ENCODE measurements at places on chromosomes 13 and 19. TPM values are rescaled to one million over a fixed set of nuclear protein-coding genes. Genes with fewer than 3 reads are reported as not detected.

DNA sequence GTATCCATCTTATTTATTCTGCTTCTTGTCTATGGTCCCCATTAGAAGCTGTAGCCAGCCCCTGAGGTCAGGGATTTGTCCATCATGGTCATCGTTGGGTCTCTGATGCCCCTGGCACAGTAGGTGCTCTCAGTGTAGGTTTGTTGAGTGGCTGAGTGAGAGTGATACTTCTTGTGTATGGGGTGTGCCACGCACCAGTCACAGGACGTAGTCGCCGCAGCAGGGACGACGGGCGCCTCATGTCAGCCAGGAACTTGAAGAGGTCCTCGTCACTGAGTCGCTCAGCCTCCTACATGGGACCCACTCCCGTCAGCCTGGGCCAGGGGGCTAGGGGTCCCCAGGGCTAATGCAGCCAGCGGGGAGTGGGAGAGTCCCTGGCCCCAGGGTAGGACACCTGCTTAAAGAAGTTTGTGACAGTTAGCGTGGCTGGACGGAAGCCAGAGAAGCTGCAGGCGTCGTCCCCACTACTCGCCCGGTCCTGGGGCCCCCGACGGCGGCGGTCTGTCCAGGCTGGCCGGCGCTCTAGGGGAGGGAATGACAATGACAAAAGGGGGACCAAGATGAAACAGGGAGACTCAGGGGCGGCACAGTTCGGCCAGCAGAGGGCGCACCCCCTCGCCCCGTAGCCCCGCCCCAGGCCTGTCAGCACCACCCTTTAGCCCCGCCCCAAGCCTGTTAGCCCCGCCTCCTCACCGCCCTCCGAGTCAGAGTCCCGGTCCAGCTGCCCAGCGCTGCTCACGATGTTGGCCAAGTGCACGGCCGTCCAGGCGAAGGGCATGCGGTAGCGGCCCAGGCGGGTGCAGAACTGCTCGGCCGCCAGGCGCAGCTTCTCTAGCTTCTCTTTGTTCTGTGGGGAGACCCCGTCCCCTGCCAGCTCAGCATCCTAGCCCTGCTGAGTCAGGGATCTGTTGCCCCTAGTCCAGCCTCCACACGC lies 3.7 kb downstream of the ANGPTL8 start:
- peak; percentile 98 for DNase-seq
- H3K27ac ChIP-seq = peak overlapping the region; percentile 8
- no peak overlapping the region for H3K4me3 ChIP-seq
- H3K36me3 ChIP-seq = peaks cover 7% of the 10 kb centered on the region

DNA sequence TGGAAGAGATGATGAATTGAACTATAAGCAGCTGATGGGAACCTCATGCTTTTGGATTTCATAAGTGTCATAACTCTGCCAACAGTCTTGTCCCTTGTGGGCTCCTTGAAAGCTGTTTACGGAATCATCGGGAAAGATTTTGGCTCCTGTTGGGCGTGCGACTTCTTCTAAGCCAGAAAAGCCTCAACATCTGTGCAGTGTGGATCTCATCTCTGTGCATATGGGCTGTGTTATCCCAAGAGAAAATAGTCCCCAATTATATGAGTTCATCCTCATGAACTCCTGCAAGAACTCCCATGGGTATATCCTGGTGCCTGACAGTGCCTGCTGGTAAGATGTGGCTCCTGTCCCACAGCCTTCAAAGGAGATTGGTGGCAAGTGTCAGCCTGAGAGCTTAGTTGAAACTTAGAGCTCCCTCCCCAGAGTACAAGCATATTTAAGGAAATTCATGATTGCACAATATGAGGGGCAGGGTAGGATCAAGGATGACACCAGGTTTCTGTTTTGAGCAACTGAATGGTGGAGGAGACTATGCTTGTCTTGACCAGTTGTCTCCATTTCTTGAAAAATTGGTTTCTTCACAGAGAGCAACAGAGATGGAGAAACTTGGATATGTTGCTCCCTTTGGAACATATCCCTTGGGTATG lies 243.5 kb downstream of the ITGBL1 start:
- no peaks in the 10 kb centered on the region for H3K36me3 ChIP-seq
- H3K27me3 ChIP-seq = no peaks in the 10 kb centered on the region
- H3K27ac ChIP-seq = no peak overlapping the region
- H3K4me3 ChIP-seq = no peak overlapping the region
- DNase-seq = no peak
- H3K4me1 ChIP-seq = no peaks in the 10 kb centered on the region

DNA sequence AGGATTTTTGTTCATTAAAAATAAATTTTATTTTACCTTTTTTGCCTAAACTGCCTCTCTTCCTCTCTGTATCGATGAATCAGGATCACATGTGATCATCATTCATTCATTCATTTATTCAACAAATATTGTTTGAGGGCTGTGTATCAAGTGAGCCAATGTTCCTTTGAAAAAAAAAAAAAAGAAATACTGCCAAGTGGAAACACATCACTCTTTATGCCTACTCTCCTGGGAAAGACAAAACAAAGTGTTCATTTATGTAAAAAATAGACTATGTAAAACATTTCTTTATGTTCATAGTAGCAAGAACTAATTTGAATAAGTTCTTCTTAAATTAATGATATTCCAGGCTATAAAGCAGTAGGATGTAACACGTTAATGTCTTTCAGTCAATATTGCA lies 233.1 kb downstream of the POSTN start:
- no peaks in the 10 kb centered on the region for H3K36me3 ChIP-seq
- H3K4me3 ChIP-seq = no peak overlapping the region
- no peaks in the 10 kb centered on the region for H3K27me3 ChIP-seq
- H3K27ac ChIP-seq = no peak overlapping the region

DNA sequence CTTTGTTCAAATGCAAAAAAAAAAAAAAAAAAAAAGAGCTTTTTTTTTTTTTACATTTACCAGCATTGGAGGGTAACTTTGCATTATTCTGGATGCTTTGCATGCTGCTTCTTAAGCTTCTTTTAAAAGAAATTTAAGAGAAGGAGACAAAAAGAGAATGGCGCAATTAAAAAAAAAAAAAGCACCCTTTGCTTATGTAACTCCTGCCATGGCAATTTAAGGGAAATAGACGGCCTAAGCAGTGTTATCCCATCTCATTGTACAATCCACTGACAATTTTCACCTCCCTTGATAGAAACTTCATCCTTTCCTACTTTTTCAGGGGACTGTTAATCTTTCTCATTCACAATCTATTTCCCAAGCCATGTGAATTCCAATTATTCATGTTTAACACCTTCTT lies 129.8 kb downstream of the KCTD12 start:
- H3K27ac ChIP-seq = no peak overlapping the region
- H3K4me1 ChIP-seq = no peaks in the 10 kb centered on the region
- DNase-seq = no peak
- H3K27me3 ChIP-seq = no peaks in the 10 kb centered on the region

DNA sequence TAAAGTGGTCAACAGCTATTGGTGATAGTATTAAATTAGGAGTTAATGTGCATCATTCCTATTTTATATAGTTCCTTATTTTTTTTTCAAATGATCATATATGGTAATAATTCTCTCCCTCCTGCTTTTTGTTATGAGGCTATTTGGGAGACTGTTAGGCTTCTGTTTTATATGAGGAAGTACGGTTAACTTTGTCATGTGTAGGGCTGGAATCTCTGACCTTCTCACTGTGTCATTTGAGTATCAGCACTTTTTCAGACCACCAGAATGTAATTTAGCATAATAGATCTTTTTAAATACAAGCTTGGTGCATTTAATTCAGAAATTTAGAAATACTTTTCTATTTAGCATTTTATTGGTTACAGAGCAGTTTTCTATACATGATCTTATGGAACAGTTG lies 7.7 kb downstream of the DGKH start:
- no peaks in the 10 kb centered on the region for H3K36me3 ChIP-seq
- H3K4me1 ChIP-seq = no peaks in the 10 kb centered on the region

- no peaks in the 10 kb centered on the region for H3K4me1 ChIP-seq
- no peaks in the 10 kb centered on the region for H3K36me3 ChIP-seq
- DNase-seq = no peak
- no peak overlapping the region for H3K27ac ChIP-seq
- no peak overlapping the region for H3K4me3 ChIP-seq
These were observed 863.3 kb downstream of the UQCRFS1 start for GRCh38 chr19:28349604-28350003.

DNA sequence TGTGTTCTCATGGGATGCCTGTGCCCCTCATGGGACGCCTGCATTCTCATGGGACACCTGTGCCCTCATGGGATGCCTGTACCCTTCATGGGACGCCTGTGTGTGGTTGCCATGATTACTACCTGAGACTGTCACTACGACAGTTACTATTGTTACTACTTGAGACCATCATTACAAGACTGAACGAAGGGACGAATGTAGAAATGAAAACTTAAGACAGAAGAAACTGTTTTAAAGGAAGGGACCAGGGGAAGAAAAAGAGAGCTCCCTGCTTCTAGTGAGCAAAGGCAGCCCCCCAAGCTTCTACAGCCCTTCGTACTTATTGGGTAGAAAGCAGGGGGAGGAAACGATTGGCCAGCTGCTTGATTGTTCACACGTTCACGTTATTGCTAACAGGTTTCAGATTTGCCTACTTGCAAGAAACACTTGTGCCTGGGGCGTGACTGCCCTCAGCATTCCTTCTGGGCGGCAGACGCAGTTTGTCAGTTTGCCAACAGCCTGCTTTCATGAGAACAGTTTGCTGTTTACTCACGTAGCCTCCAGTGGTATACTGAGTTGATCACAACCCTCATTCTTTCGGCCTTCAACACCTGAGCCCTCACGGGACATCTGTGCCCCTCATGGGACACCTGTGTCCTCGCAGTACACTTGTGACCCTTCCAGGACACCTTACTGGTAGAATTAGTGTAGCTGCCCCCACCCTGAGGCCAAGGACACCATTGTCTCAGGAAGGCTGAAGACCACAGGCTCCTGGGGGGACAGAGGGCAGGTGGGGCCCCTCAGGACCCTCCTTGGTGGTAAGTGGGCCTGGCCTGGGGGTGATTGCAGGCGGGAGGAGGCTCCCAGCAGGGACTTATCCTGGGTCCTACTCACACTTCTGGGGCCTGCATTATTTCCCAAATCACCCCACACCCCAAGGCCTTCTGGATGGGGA lies 2.5 kb upstream of the S1PR4 start:
- H3K36me3 ChIP-seq = no peaks in the 10 kb centered on the region
- no peak for DNase-seq
- no peak overlapping the region for H3K4me3 ChIP-seq
- H3K27me3 ChIP-seq = no peaks in the 10 kb centered on the region

The ERF gene
- total RNA-seq = 30.1 TPM

The SIGLECL1 gene
- not detected for total RNA-seq

GRCh38 chr13:43232144-43232872 lies 208.9 kb downstream of the DNAJC15 start:
- no peaks in the 10 kb centered on the region for H3K27me3 ChIP-seq
- no peak overlapping the region for H3K4me3 ChIP-seq
- DNase-seq = no peak
- no peaks in the 10 kb centered on the region for H3K4me1 ChIP-seq
- H3K36me3 ChIP-seq = no peaks in the 10 kb centered on the region
- no peak overlapping the region for H3K27ac ChIP-seq

The SBK3 gene
- not detected for total RNA-seq

The ZNF844 gene
- total RNA-seq = 2.3 TPM

DNA sequence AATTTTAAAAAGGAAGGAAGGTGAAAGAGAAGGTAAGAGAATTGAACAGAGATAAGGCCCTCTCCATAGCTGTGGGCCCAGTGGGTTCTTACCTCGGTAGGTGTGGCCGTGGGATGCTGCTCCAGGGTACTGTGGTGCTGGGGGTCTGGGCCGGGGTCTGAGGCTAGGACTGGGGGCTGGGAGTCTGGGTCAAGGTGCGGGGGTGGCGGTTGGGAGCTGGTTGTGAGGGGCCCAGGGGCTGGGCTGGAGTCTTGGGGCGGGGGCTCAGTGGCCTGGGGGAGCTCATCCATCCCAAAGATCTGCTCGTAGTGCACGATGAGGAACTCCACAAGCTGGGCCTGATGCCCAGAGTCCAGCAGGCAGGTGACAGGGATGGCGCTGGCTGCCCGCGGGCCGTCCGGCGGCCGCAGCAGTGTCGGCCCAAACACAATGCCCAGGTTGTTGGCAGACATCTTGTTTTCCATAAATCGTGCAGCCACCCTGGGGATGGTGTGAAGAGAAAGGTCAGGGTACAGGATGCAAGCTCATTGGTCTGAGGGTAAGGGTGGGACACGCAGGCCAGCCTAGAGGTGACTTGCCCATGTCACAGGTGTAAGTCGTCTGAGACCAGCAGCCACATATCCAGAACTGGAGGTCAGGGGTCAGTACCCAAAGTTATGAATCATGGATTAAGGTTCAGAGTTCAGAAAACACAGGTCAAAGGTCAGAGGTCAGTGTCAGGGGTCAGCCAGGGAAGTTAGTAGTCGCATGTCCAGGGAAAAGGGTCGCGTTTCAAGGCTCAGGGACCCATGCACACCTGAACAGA lies 5.9 kb upstream of the LPAR2 start:
- no peaks in the 10 kb centered on the region for H3K27me3 ChIP-seq
- H3K4me1 ChIP-seq = no peaks in the 10 kb centered on the region
- H3K36me3 ChIP-seq = no peaks in the 10 kb centered on the region

The ZNF439 gene
- total RNA-seq = 1.3 TPM

DNA sequence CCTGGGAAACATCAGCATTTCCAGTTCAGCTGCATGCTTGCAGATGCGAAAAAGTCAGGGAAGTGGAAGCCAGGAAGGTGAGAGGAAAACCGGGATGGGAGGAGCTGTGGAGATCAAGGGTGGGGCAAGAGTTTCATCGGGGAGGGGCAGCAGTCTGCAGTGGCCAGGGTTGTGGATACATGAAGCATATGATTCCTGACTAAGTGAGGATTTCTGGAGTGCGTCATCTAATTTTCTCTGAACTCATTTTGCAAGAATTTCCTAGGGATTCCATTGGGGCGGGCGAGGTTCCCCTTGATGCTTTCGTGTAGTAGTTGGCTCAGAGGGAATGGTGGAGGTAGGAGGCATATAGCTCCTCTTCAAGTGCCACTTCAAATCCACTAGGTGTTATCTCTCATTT lies 344.1 kb upstream of the TMTC4 start:
- no peaks in the 10 kb centered on the region for H3K4me1 ChIP-seq
- H3K4me3 ChIP-seq = no peak overlapping the region
- DNase-seq = no peak
- H3K36me3 ChIP-seq = no peaks in the 10 kb centered on the region
- no peak overlapping the region for H3K27ac ChIP-seq

GRCh38 chr19:3769494-3769893 lies 2.5 kb downstream of the RAX2 start:
- H3K4me3 ChIP-seq = no peak overlapping the region
- no peaks in the 10 kb centered on the region for H3K4me1 ChIP-seq
- no peak overlapping the region for H3K27ac ChIP-seq
- H3K27me3 ChIP-seq = no peaks in the 10 kb centered on the region
